ENCODE measurements at places on chromosomes 6 and 20.

DNA sequence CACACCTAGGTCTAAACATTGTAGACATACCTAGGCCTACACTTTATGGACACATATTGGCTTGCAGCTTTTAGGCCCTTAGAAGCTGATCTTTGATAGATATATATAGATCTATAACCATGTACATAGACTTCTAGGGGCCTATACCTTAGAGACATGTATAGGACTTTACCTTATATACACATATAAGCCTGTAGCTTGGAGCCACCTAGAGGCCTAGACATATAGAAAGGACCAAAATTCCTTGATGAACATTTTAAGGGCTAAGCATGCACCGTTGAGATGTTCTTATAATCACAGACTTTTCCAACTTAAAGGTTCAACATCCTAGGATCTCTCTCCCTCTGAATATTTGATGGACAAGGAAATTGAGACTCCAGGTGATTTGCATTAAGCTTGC, 371.7 kb upstream of the SASH1 start:
- no peak for DNase-seq

- no peak for DNase-seq
Measured at GRCh38 chr6:22765015-22765414, 195.6 kb downstream of the HDGFL1 start.

- no peak for DNase-seq
Measured at GRCh38 chr20:1846341-1846740, 48.9 kb upstream of the SIRPA start.

GRCh38 chr20:41783423-41784208, 165.4 kb upstream of the CHD6 start:
- no peak for DNase-seq

DNA sequence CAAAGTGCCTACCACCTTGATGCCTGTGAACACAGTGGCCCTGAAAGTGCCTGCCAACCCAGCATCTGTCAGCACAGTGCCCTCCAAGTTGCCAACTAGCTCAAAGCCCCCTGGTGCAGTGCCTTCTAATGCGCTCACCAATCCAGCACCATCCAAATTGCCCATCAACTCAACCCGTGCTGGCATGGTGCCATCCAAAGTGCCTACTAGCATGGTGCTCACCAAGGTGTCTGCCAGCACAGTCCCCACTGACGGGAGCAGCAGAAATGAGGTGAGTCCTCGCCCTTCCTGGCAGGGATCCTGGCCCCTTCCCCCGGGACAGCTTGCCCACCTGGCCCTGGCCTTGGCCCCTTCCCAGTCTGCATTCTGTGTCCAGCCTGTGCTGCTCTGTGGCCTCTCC, 17.9 kb downstream of the MAVS start:
- DNase-seq, result no peak

DNA sequence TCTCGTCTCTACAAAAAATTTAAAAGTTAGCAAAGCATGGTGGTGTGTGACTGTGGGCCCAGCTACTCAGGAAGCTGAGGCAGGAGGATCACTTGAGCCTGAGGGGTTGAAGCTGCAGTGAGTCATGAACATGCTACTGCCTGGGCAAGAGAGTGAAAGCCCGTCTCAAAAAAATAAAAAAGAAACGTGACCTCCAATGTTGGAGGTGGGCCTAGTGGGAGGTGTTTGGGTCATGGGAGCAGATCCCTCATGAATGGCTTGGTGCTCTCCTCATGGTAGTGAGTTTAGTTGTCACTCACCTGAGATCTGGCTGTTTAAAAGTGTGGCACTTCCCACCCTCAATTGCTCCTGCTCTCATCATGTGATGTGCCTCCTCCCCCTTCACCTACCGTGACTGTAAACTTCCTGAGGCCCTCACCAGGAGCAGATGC, 24.3 kb downstream of the RBL1 start:
- DNase-seq, result no peak

DNA sequence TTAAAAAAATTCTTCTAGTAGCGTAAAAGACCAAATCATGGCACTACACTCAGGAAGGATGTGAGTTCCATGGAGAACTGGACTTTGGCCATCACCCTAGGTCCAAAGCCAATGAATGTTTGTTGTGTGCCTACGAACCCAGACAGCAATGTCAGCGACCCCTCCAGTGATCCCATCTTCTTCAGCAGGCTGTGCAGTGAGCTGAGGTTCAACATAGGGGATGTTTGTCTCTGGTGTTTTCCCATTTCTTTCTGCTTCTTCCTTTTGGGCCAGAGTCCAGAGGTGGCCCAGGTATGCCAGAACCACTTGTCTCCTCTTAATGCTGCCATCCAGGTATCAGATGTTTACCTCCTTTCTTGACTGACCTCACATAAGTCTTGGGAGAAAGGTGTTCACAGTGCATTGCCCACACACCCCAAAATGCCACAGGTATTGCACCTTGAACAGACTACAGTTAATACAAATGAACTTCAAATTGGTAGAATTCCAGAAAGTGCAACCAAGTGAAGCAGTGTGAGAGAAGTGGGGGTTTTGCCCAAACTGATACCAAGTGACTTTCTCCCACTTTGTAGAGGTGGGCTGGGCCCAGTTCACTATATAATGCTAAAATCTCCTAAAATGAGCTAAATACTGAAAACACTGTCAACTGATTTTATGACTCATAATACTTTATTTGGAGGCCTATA, 14.1 kb downstream of the KIZ start:
- DNase-seq, result no peak

DNA sequence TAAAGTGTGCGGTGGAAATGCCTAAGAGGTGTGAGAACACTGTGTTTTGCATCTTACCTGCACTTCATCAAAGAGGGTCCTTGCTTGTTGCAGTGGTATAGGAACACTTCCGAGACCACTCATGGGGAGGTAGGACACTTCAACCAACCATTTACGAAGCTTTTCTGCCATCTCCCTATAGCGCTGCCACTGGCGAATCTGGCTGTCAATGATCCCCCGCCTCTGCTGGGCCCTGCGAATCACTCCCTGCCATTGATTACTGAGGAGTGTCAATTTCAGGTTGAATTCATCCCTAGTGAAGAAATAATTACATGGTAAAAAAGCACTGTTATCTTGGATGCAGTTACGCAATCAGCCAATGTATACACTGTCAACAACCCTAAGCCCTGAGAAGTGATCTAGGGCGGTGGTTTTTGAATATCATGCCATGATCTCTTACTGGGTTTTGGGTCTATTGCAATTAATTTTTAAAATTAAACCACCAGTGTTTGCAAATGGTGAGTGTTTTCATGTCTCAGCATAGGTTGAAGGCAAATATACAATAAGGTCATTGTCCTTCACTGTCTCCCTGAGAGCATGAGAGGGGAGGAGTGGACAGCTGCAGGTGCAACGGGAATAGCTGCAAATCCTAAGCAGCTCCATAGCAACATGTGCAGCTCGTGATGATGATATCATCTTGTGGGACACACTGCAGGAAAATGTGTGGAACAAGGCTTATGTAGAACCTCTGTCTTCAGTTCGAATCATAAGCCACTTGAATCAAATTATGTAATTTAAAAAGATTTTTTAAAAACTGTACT, 400.6 kb downstream of the ESR1 start:
- no peak for DNase-seq

- no peak for DNase-seq
Measured at GRCh38 chr6:34425132-34425497, 754 bp downstream of the RPS10 start.

- no peak for DNase-seq
Measured at GRCh38 chr6:35283361-35283760, 14.3 kb upstream of the DEF6 start.

GRCh38 chr20:32487381-32487780, 97.8 kb downstream of the NOL4L start:
- no peak for DNase-seq

GRCh38 chr6:16227605-16228004, 10.8 kb upstream of the GMPR start:
- DNase-seq, result no peak

- no peak for DNase-seq
Measured at GRCh38 chr6:108121612-108122011, 44.2 kb upstream of the NR2E1 start.

DNA sequence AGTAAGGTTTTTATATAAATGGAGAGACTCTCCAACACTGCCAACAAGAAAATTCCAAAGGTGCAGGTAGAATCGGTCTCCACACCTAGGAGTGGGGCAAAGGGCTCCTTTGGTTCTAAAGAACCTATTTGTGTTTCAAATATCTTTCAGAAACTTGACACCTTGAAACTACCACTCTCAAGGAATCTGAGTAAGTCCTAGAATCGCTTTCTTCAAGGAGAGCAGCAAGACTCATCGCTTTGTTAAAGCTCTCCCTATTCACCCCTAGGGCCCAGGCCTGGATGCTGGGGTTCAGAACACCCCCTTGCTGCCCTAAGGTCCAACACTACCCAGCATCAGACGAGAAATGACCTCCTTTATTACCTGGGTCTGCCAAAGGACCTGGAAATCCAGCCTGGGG, 2.0 kb downstream of the CLIC5 start:
- no peak for DNase-seq

- DNase-seq, result no peak
Measured at GRCh38 chr20:19749618-19750071, 8.4 kb upstream of the RIN2 start.

- no peak for DNase-seq
Measured at GRCh38 chr20:60365882-60366281, 407.7 kb downstream of the CDH26 start.
